ENCODE measurements at places on chromosomes 11 and 22.

- no peak for DNase-seq
Observed at GRCh38 chr11:63503492-63503891, 2.4 kb upstream of the LGALS12 start.

- no peak for DNase-seq
Observed at GRCh38 chr11:78905756-78906155, 331.1 kb upstream of the NARS2 start.

DNA sequence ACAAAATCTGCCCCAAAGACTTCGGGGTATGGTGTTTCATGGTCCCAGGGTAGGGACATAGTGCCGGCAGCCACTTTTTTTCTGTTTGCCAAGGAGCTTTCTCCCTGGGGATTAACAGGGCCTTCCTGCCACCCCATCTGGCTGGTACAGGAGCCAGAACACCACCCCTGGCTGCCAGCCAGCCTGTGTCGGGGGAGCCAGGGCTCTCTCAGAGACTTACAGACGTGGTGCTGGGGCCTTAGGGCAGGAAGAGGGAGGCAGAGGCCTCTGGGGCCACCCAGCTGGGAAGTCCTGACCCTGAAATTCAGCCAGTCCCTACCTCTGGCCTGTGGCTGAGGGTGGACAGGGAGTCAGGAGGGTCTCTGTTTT lies 52.4 kb upstream of the CDON start:
- no peak for DNase-seq

DNA sequence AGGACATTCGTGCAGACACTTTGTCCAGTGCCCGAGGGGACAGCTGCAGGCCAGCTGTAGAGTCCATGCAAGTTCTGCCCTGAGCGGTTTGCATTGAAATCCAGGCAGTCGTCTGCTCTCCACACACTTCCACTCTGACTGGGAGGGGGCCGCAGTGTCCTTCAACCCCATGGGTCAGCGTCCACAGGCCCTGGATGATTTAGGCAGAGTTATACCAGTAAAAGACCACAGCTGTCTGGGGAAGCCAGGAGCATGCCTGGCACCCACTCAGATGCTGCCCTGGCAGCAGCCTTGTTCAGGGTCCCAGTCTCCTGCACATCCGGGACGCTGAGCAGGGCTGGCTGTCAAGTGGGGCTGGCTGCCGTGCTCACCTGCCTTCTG lies 26.5 kb downstream of the KRTAP5-5 start:
- DNase-seq = no peak

GRCh38 chr22:31603574-31603973 lies 58.4 kb downstream of the PISD start:
- DNase-seq = no peak

DNA sequence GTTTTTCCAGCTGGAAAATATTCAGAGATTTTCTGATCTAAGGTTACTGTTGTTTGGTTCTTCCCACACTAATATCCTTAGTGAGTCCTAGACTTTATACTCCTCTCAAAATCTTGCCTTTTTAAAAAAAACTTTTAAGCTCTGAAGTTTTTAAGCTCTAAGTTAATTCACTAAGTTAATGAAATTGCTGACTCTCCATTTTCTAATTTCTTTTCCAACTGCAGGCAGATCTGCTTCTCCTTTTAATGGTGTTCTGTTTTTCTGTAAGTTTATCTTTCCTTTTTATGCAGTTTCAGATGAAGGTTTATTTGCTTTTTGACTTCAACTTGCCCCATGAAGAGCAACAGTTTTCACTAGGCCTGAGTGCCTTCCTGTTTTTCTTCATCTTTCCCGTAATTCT lies 125.8 kb upstream of the ARHGAP42 start:
- DNase-seq = no peak

Measured in fibroblast of the conjunctiva (primary cell).